ENCODE measurements at places on chromosomes 1 and 21.

GRCh38 chr1:27572019-27572678 is 31.8 kb downstream of the AHDC1 start:
- DNase-seq: no peak

DNA sequence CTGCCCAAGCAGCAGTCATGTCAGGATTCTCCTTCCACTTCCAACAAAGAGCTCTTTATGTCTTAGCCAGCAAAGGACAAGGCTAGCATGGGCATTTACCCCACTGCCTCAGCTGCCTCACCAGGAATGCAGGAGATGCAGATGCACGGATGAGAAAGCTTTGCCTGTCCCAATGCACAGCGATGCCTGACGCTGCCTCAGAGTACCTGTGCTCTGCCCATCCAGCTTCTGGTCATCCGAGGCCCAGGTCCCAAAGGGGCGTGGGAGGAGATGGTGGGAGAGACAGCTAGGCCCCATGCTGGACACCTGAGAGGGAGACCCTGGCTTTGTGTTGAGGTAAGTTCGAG is 59.0 kb downstream of the IRF2BP2 start:
- no peak for DNase-seq

- DNase-seq: peak; percentile 5
Measured at GRCh38 chr21:21163904-21164303, 165.7 kb downstream of the NCAM2 start.

GRCh38 chr1:89171067-89171438 is 4.8 kb downstream of the GBP7 start:
- no peak for DNase-seq

DNA sequence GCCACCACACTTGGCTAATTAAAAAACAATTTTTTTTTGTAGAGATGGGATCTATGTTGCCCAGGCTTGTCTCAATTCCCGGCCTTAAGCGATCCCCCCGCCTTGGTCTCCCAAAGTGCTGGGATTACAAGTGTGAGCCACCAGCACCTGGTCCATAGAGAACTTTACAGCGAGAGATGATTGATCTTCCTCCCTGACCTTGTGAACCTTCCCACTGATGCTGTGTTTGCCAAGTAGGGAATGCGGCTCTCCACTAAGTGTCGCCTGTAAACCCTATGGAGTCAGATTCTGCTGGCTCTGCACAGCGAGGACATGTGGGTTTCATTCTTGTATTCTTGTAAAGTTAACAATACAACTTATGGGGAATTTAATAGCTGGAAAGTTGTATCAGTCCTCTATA is 81.3 kb upstream of the LYST start:
- no peak for DNase-seq

- peak; percentile 56 for DNase-seq
Measured at GRCh38 chr1:32817815-32818786, 648 bp downstream of the S100PBP start.

DNA sequence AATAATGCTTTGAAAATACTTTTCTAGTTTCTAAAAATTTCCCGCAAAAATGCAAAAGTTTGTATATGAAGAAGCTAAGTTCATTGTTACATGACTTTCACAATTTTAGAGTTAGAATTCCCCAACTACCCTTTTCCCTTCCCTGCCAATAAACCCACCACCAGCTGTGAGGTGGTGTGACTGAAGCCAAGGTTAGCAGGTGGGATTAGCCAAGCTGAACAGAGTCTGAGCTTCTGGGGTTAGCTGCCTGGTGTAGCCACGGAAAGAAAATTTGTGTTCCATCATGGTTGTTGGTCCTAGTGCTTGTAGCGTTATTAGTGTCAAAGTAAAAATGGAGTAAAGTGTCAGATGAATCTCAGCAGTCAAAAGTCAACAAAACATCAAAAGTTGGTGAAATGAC is 110.9 kb downstream of the ASTN1 start:
- no peak for DNase-seq

DNA sequence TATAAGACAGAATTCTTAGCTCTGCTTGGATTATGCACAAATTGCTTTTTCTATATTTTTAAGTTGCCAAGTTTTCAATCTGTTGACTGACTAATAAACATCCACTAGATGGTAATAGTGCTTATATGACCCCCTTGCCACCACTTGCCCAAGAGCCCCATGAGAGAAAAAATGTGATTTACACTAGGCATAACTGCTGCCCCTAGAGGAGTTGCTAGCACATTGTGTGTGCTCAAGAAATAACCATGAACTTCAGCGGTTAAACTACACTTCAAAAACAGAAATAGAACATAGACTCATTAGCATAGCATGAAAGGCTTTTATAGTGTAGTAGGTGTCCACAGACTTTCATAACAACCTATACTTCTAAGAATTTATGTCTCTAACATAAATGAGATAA is 61.4 kb downstream of the BRINP3 start:
- no peak for DNase-seq

GRCh38 chr1:232238009-232238408 is 391.9 kb downstream of the SIPA1L2 start:
- DNase-seq: no peak

DNA sequence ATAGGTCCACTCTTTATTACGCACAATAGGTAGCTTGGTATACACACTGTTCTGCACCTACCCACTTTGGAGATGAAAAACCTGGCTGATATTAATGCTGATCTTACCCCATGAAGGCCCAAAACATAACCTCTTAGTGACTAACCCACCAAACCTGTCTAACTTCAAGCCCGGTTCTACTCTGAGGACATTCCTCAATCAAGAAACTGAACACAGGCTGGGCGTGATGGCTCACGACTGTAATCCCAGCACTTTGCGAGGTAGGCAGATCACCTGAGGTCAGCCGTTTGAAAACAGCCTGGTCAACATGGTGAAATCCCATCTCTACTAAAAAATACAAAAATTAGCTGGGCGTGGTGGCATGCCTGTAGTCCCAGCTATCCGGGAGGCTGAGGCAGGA is 50.5 kb downstream of the EYA3 start:
- DNase-seq: no peak

DNA sequence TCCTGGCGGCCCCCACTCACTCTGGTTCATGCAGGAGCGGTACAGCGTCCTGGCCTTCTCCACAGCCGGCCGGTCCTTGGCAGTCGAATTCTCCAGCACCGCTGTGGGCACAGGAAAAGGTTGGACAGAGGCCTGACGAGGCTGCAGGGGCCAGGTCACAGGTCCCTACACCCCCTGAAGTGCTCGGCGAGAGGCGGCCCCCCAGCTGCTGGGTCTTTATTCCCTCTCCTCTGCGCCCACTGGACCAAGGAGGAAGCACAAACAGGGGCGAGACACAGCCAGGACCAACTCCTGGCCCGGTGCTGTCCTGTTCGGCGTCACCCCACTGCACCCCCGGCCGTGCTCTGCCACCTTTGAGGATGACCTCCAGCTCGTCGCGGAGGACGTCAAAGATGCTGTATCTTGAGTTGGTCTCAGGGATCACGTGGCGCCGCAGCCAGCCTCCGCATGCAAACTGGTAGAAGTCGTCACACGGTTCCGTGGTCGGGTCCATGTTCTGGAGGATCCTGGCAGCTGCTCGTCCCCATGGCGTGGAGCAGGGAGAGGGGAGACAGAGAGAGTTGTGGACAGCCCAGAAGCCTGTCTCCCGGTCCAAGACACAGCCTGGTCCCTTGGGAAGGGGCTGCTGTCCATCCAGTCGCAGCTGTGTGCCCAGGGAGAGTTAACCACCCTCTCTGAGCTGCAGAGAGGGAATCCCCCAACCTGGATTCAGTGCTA is 22.9 kb downstream of the PRXL2B start:
- DNase-seq: no peak

- peak; percentile 52 for DNase-seq
Measured at GRCh38 chr1:37890378-37891014, 31.1 kb upstream of the MTF1 start.

DNA sequence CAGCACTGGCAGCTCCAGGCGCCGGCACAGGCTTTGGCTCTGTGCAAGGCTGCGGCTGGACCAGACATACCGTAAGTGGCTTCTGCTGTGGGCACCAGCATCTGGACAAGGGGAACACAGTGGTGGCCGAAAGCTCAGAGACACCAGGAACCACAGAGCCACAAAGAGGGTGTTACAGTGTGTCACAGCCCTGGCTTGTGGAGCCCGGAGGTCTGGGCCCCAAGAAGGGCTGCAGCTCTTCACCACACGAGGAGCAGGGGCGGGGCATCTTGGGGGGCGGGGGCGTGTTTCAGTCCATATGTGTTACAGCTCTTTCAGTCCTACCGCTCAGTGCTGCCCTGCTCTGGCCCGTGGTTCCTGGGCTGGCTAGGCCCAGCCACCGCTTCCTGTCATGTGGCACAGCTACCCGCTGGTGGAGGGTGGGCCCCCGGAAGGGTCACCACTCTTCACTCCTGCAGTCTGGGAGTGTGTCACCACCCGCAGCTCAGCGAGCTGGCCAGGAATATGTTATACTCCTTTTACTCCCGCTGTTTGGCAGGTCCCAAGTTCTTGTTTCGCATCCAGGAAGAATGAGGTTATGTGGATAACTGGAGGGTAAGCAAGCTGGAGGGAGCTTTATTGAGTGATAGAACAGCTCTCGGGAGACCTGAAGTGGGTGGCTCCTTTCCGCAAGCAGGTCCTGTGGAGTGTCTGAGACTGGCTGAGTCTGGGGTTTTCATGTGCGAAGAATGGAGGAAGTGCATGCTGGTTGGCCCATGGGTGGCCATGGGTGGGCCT is 3.3 kb upstream of the LSM10 start:
- peak; percentile 40 for DNase-seq

Measured in germinal center (tissue), 1 donor.